Lower leg skin (tissue), 4 donors: ENCODE measurements at places on chromosomes 16 and 17. TPM values are rescaled to one million over a fixed set of nuclear protein-coding genes. Genes with fewer than 3 reads are reported as not detected.
A peak's percentile ranks its signal among the peaks of the same experiment; 100 is the strongest.

- DNase-seq = no peak
Measured at GRCh38 chr16:9966569-9967157, 215.6 kb downstream of the GRIN2A start.

Gene DPEP2
- total RNA-seq = 0.52 TPM

GRCh38 chr16:3637371-3637923 lies 17.0 kb upstream of the DNASE1 start:
- peak; percentile 37 for DNase-seq

GRCh38 chr16:715477-716199 lies 720 bp downstream of the METRN start:
- DNase-seq = no peak

GRCh38 chr17:40063187-40063771 lies 514 bp downstream of the THRA start:
- DNase-seq = peak; percentile 95

GRCh38 chr16:53611179-53611696 lies 92.4 kb downstream of the RPGRIP1L start:
- no peak for DNase-seq

DNA sequence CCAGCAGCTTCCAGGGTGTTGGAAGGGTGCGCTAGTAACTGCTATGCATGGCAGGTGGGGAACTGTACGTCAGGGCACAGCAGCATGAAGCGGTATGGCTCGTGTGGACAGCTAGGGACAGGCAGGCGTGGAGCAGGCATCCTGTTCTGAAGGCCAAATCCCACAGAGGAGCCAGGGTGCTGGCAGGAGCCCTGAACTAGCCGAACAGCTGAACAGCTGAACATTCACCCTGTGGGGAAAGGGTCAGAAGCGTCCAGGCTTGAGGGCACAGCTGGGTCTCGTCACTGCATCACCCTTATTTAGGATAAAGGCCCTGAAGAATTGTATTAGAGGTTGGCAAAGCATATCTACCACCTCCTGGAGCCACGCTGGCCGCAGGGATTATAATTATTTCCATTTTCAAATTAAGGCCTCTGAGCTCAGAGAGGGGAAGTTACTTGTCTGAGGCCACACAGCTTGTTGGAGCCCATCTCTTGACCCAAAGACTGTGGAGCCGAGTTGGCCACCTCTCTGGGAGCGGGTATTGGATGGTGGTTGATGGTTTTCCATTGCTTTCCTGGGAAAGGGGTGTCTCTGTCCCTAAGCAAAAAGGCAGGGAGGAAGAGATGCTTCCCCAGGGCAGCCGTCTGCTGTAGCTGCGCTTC lies 3.3 kb upstream of the STH start:
- no peak for DNase-seq

- no peak for DNase-seq
Measured at GRCh38 chr17:1873418-1873817, 43.6 kb downstream of the RPA1 start.

Gene CD300H
- total RNA-seq = not detected

DNA sequence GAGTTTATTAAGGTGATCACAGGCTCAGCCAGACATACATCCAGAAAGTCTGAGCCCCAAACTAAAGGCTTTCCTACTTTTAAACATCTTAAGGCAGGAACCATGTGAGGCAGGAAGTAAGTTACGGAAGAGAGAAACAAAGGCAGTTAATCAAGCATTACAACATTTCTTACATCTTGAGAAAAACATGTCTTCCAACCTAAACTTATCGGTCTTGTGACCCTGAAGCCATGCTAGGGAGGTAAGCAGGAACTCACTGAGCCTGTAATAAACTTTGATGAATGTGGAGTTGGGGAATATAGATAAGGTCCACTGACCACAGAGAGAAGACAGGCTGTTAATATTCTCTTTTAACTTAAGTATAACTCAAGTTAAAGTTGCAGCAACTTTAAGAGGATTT lies 3.5 kb upstream of the ACSM3 start:
- DNase-seq = no peak

DNA sequence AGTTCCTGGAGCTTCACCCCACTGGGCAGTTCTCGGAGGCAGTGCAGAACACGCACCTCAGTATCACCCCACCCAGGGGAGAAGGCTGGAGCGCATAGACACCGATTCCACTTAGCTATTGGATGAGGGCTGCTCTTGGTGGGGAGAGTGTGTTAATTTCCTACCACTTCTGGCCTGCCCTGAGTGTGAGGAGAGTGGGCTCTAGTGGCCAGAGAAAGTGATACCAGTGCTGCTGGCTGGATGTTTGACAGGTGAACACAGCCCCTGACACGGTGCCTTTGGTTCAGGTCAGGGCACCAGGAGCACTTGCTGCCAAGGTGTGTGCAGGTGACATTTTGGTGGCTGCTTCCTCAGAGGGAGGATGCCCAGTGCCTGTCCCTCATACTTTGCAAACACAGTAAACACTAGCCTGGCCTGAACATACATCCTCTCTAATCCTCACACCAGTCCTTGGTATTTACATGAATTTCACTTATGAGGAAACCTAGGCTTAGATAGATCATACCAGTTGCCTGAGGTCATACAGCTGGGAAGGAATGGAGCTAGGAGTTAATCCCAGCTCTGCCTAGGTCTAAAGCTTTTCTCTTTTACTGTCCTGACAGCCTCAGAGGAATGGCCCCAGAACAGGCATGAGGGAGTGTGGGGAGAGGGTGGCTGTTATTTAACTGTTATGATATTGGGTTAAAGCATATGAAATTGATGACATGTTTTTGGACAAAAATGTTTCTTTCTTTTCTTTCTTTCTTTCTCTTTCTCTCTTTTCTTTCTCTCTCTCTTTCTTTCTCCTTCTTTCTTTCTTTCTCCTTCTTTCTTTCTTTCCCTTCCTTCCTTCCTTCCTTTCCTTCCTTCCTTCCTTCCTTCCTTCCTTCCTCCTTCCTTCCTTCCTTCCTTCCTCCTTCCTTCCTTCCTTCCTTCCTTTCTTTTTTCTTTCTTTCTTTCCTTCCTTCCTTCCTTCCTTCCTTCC lies 21.0 kb upstream of the ITGAX start:
- DNase-seq = no peak

GRCh38 chr17:62995377-62995885 lies 29.4 kb downstream of the TANC2 start:
- no peak for DNase-seq

GRCh38 chr17:31754239-31754945 lies 104.7 kb downstream of the COPRS start:
- no peak for DNase-seq

- DNase-seq = peak; percentile 88
Measured at GRCh38 chr17:78883533-78884131, 19.4 kb downstream of the CEP295NL start.

DNA sequence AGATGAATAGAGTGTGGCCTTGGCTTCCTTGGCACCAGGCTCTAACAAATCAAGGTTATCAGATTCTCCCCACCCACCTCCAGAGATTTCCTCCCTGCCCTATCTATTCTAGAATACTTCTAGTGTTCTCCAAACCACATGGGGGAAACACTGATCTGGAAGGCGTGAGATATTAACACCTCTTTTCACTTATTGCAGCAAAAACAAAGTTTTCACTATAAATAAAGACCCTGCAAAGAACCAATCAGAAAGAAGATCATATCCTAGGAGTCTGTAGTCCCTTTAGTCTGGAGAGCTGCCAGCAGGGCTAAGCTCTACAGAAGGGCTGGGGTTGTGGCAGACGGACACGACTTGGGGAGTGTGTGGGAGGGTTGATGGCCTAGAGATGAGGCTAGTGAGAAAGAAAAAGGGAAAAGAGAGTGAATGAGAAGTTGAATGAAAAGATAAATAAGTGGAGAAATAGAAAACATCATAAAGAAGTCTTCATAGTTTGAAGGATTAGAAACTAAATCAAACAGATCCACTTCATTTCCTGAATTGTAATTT lies 8.6 kb upstream of the SKAP1 start:
- DNase-seq = no peak

DNA sequence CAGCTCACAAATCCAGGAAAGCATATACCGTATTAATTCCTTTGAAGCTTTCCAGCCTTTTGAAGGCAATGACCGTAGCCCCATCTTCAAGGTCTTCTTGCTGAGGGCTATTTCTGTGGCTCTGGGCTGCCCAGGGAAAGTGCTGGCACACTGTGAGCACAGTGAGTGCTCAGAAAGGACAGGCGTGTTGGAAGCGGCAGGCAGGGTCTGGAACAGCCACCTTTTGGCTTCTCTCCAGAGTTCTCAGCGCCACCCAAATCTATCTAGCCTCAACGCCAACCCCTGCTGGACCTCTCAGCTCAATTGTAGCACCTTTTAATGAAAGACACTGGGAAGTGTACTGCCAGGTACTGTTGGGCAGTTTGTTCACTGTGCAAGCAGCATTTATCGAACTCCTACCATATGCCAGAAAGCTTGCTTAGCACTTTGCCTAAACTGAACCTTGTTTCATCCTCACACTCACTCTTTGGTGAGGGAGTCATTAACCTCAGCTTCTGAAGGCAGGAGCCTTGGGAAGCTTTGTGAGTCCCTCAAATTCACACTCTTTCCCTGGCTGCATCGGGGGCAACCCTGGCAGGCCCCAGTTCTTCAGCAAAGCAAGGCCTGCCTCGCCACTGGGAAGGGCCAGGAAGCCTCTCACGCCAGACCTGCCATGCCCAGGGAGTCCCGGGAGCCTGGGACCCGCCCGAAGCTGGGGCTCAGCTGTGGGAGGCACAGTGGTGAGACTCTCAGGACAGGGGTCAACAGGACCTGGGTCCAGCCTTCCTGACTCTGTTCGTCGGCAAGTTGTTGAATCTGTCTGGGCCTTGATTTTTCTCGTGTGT lies 13.5 kb upstream of the CIBAR2 start:
- no peak for DNase-seq

Gene CTRB2
- not detected for total RNA-seq

GRCh38 chr17:43767053-43767712 lies 8.6 kb upstream of the SOST start:
- DNase-seq = no peak

GRCh38 chr16:11414815-11415775 lies 69.8 kb downstream of the RMI2 start:
- no peak for DNase-seq

Gene C17orf78
- total RNA-seq = not detected

GRCh38 chr16:53219795-53220454 lies 165.1 kb downstream of the CHD9 start:
- DNase-seq = no peak

DNA sequence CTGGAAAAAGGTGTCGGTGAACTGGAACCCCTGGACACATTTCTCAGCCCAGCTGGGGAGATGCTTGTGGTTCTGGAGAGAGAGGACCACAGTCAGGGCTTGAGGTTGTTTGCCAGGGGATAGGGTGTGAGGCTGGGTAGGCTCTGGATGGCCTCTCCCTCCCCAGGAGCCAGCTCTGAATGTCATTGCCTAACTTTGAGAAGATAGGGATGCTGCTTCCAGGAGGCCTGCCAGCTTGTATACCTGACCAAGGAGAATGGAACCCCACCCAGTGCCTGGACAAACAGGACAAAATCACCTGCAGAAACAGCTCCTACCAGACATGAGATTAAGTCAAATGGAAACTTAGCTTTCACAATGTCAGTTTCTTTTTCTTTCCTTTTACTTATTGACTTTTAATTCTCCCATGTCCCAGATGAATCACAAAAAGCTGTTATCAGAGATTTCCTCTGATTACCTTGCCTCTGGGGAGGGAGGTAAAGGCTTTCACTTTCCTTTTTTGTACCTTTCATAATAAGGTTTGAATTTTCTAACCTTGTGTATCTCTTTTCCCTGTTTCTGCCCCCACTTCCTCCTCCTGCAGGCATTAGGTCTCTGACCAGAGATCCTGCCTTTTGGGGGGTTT lies 29.8 kb upstream of the PLLP start:
- no peak for DNase-seq

Gene UTS2R
- total RNA-seq = not detected

- no peak for DNase-seq
Measured at GRCh38 chr17:17757956-17758845, 76.9 kb downstream of the RAI1 start.

DNA sequence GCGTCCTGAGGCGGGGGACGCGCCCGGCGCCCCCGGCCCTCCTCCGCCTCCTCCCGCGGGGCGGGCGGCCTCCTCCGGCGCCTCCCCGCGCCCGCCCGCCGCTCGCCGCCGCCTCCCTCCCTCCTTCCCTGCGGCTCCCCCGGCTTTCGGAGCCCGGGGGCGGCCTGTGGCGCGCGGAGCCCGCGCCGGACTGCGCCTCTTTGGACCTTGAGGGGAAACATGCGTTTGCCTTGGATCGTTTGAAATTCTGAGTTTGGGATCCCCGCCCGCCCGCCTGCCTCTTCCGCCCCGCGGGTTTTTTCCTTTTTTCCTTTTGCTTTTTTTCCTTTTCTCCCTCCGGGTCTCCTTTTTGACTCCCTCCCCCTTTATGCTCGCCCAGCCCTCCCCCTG lies 390 bp downstream of the ZNRF1 start:
- peak; percentile 84 for DNase-seq

GRCh38 chr17:34720760-34721159 lies 141.4 kb downstream of the TMEM132E start:
- DNase-seq = no peak

DNA sequence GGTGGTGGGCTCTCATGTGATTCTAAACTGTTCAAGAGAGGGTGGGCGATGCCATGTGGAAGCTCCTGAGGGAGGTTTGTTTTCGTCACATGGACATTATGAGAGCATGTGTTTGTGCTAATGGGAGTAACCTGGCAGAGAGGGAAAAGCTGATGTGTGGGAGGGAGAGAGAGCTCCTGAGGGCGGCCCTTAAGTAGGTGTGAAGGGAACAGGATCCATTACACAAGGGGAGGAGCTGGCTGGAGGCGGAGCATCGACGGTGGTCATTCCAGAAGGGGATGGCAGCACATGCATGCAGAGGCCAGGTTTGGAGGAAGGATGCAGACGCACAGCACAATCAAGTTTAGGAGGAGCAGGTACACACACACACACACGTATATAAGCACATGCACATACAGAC lies 197.5 kb downstream of the RPTOR start:
- no peak for DNase-seq

Gene SRCIN1
- 12.4 TPM for total RNA-seq

Gene PHOSPHO1
- 0.36 TPM for total RNA-seq

Gene ARHGAP27
- total RNA-seq = 65.2 TPM

Gene SMYD4
- 9.4 TPM for total RNA-seq

Gene HLF
- 46.7 TPM for total RNA-seq

Gene KRT40
- not detected for total RNA-seq
